ENCODE measurements at places on chromosomes 1 and 21.

DNA sequence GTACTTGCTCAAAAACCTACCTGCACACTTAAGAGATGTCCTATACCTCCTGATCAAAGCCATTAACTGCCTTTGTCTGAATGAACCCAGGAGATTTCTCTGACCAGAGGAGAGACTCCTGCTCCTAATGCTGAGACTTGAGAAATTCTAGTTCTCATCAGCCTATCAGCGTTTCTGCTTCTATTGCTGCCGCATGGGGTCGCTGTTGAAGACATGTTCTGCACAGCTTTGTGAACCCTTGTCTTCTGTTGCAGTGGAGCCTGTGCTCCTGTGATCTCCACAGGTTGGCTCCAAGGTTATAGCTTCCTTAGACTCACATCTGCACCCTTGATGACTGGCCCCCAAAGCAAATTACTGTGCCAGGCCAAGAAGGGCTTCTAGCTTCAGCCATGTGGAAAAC is 40.2 kb downstream of the EDN2 start:
- DNase-seq, result no peak

DNA sequence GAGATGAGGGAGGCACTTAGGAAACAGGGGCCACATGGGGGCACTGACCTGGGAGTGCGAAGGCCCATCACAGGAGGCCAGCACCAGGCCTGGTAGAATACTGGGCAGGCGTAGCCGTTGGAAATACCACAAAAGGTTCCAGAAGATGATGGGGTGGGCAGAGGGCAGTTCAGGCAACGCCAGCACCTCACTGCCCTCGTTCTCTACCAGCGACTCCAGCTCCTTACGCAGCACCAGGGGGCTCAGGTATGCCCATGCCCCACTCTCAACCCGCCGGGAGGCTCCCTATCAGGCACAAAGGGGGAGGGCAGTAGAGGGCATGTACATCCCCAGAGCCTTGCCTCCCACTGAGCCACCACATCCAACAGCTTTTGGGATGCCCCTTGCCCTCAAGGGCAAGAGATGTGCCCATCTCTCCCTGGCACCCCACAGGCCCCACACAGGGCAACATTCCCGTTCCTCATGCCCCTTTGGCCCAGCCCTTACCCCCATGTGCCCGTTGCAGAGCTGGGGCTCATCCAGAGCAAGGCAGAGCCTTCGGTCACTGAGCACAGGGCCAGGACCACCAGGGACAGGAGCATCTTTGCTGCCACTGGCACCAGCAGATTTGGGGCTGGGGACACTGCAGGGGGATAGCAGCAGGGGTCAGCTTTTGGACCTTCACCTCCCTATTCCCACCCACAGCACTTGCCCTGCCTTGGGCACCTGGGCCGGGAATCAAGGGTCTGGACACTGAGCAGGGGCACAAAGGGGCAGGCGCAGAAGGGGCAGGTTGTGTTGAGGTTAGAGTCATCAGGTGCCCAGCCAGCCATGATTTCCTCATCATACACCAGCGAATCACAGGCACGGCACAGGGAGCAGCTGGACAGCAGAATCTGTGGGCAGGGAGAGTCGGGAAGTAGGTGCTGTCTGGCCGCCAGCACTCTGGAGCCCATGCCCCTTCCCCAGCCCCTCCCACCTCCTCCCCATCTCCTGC is 9.7 kb upstream of the GATAD2B start:
- no peak for DNase-seq

- peak; percentile 91 for DNase-seq
Observed at GRCh38 chr1:21904704-21905520, 32.2 kb downstream of the HSPG2 start.

- DNase-seq, result no peak
Observed at GRCh38 chr1:236120721-236121153, 21.6 kb upstream of the GPR137B start.

GRCh38 chr1:159980786-159981185 is 26.7 kb upstream of the SLAMF9 start:
- DNase-seq, result peak; percentile 12

GRCh38 chr1:103457886-103458455 is 67.5 kb upstream of the RNPC3 start:
- no peak for DNase-seq

DNA sequence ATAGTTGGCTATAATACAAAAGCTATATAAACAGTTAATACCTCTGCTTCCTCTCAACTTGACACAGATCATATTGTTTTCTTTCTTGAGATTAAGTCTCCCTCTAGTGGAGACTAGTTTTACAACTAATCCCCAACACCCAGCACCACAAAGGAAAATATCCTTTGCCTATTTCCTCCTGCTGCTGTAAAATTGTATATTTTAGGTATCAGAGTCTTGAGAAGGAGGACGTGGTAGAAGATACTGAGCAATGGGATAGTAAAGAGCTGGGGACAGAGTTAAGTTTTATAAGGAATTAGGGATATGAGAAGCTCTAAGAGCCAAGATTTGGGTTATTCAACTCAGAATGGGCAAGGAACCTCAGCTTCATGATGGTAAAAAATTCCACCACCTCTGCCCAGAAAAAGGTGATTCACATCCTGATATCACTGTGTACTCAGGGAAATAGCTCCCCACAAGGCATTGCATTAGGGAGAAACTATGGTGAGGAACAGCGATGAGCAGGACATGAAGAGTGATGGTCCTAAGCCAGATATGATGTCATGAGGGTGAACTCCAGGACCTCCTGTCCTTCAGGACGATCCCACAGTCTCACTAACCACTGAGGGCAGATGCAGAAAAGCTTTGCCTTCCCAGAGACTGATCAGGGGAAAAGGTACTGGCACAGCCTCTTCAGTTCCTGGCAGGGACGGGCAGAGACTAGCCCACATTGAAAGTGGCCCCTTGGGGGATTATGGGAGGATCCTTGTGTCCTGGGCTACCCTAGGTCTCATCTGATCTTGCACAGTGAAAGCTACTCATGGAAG is 14.7 kb upstream of the CFAP126 start:
- DNase-seq, result no peak

- DNase-seq, result peak; percentile 92
Observed at GRCh38 chr1:54199765-54200518, at the start of the genes CYB5RL and MRPL37. CYB5RL (minus strand) TSS chr1:54200030; CDS start chr1:54195616, 4,414 bp downstream. MRPL37 (plus strand) TSS chr1:54200167; CDS start chr1:54200244, 77 bp downstream.

DNA sequence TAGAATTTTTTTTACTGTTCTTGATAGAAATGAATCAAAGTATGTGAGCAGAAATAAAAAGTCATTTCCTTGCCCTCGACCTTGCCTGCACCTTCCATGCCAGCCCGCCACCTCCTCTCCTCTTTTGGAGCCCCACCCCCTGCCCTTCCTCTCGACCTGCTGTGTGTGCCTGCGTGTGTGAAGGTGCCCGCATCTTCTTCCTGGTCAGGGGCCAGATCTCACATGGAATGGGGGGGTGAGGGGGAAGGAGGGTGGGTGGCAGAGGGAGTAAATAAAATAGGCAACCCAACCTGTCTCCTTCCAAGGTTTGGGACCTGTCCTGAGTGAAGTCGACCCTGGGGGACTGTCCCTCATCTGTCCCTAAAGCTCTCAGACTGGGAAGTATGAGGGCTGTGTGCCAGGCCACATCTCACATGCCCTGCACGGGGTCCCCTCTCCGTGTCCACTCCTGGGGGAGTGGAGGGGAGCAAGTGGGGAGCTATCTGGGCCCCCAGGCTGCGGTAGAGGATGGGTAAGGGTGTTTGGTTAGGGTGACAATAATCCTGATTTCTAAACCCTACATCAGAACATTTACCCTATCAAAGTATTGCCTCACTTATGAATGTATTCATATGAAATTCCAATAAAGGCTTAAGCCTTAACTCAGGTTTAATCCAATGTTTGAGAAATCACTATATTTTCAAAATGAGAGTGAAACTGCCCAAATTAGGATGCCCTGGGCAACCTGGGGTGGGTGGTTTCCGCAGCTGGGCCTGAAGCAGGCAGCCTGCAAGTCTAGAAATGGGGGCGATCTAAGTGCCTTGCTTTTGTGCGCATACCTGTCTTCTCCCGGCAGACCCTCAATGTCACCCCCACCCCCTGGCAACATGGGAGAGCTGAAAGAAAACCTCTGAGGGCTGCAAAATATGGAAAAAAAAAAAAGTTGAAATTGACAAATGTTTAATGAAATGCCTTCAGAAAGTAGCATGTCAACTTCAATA is 15.4 kb downstream of the AMPD2 start:
- peak; percentile 69 for DNase-seq

- no peak for DNase-seq
Observed at GRCh38 chr1:183267646-183268431, 81.8 kb downstream of the LAMC2 start.

- DNase-seq, result no peak
Observed at GRCh38 chr1:11340233-11340632, 67.2 kb downstream of the UBIAD1 start.

- no peak for DNase-seq
Observed at GRCh38 chr1:198253668-198254067, 96.9 kb downstream of the NEK7 start.

- no peak for DNase-seq
Observed at GRCh38 chr1:59013276-59013927, 229.6 kb upstream of the JUN start.

DNA sequence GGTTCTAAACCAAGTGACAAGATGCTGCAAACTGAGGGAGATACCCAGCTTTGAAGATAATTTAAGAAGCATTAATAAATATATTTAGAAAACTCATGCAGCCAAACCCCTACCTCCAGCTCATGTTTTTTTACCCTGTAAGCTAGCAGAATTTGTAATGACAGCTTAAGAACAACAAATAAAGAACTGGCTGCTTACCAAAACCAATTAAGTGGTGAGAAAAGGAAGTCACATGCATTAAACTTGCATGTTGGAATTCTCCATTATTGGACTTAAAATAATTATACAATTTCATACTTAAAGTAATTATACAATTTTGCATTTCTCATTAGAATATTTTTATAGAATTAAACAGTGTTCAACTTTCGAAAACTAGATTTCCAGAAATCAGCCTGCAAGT is 75.6 kb upstream of the CNIH3 start:
- no peak for DNase-seq

- DNase-seq, result no peak
Observed at GRCh38 chr1:217072926-217073325, 349.7 kb upstream of the ESRRG start.

DNA sequence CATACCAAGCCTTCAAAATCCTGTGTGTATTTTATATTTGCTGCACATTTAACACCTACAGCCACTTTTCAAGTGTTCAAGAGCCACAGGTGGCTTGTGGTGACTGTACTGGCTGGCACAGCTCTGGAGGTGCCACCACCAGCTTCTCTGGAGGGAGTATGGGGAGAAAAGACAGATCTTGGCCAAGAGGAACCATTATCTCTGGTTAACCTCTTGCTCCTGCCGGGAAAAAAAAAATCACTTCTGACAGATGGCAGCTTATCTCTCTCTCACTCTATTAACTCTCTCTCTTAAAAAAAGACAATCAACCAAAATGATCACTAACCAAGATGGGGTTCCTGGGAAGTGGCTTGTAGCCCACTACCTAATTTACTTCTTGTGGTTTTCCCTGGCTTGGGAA is 1.2 kb upstream of the RIIAD1 start:
- DNase-seq, result no peak

DNA sequence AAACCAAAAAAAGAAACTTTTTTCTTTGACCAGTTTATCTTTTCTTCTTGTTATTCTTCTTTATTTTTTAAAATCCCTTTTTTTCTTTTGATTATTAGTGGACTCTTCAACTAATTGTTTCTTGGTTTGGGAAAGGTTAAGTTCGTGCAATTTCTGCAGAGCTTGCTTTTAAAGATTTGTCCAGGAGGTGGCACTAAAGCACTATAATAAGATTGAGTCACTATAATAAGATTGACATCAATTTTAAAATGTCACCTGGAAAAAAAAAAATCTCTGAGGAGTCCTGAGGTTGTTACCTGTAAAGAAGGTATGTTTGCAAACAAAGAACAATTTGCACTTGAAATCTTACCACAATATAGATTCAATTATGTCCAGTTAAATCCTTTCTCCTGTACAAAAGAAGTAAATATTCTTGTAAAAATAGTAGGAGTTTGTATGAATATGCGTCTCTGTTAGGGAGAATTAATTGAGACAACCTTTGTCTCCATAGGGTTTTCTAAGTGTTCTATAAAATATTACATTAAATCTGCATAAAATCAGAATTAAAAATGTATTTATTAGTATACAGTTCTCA is 166.7 kb downstream of the ADGRL4 start:
- DNase-seq, result no peak

- no peak for DNase-seq
Observed at GRCh38 chr1:22680726-22681125, 27.7 kb downstream of the C1QB start.

- DNase-seq, result no peak
Observed at GRCh38 chr21:45870421-45870820, 111.1 kb upstream of the COL6A1 start.

GRCh38 chr1:30691480-30691879 is 31.9 kb downstream of the MATN1 start:
- DNase-seq, result no peak

- no peak for DNase-seq
Observed at GRCh38 chr1:201206176-201206575, 15.6 kb downstream of the IGFN1 start.

DNA sequence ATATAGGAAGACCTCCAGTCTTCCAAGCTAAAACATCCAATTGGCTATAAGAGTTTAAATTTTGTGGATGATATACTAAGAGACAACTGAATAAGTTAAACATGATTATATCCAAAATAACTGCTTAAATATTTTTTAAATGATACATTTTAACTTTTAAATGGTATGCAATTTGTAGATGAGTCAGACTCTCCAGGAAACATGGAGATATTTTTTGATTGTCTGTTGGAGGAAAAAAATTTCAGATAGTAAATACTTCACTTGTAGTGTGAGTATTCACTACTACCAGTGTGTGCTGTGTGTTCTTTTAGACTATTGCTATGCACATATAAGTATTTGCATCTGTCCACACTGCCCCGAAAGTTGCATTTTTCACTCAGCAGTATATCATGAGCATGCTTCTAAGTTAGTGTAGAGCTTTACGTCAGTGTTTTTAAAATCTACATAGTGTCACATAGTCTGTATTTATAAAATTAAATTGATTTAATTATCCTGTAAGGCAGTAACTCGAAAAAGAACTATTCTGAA is 91.1 kb downstream of the USP25 start:
- no peak for DNase-seq

DNA sequence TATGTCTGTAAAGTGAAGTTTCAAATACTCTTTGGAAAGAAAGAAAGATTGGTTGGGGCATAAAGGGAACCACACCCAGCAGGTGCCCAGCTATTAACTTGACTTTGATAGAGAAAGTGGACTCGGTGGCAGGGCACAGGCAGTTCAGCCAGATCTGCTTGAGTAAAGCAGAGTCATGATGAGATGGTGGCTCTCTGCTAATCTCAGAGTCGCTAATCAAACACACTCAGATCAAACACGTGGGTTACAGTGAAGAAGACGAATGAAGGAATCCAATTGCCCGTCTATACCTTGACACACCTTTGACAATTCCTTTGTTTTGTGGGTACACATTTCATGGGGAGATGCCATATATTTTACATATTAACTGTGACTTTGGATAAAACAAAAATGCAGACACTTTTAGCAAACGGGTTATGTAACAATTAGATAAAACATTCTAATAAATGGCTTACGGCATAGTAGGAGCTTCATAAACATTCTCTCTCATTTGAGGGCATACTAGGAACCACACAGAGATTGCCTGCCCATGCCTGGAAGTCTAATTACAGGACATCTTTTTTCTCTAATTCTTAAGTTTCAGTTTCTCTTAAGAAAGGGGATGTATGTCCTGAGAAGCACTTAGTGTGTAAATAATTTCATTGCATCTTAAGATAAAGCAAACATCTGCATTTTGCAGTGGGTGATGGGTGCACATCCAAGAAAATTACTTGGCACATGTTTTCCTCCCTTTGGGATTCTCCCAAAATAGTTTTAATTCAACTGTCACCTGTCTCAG is 7.2 kb downstream of the CBR1 start:
- DNase-seq, result no peak
